ENCODE measurements at places on chromosomes 1 and 21. TPM values are rescaled to one million over a fixed set of nuclear protein-coding genes. Genes with fewer than 3 reads are reported as not detected.

SYNC gene
- total RNA-seq, result not detected

KHDRBS1 gene
- 92.4 TPM for total RNA-seq

PRMT6 gene
- 17.5 TPM for total RNA-seq

KCND3 gene
- not detected for total RNA-seq

IGSF5 gene
- total RNA-seq, result not detected

Measured in naive thymus-derived CD4-positive, alpha-beta T cell (primary cell).